ELF-1 (cell line): ENCODE measurements at places on chromosomes 16 and 17.

- no peak for DNase-seq
Observed at GRCh38 chr16:61791464-61791863, 244.8 kb downstream of the CDH8 start.

DNA sequence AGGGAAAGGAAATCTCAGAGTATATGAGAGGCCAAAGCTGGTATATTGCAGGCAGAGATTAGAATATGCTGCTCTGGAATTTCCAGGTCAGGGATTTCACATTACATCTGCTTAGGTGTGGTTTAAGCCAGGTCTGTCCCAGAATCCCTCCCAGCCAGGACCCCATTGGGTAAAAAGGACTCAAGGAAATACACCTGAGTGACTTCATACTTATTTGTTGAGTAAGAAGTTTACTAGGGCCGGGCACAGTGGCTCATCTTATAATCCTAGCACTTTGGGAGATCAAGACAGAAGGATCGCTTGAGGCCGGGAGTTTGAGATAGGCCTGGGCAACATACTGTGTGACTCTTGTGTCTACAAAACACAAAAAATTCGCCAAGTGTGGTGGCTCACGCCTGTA lies 7.2 kb downstream of the PIPOX start:
- DNase-seq, result no peak

GRCh38 chr17:35748979-35749378 lies 4.1 kb downstream of the GAS2L2 start:
- DNase-seq, result no peak

GRCh38 chr16:46980926-46981325 lies 7.5 kb upstream of the DNAJA2 start:
- no peak for DNase-seq

DNA sequence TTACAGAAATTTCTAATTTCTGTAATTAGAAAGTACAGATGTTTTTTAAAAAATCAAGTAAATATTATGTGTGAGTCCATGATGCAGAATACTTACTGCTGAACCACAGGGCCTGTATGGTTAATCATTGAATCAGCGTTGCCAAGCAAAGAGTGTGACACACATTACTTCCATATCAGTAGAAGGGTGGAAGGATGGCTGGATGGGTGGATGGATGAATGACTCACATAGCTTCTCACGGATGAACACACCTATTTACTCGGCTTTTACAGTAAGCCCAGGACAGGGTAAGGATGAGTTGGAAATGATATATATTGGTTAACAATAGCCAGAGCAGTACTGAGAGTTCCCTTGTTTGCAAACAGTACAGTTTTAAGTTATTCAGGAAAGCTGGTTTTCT lies 495.9 kb upstream of the RBFOX1 start:
- DNase-seq, result no peak

- peak; percentile 34 for DNase-seq
Observed at GRCh38 chr16:21523411-21524067, 75.8 kb upstream of the METTL9 start.
